ENCODE measurements at places on chromosomes 13 and 19.

GRCh38 chr19:35018379-35018778 is 11.9 kb upstream of the SCN1B start:
- no peak for DNase-seq

DNA sequence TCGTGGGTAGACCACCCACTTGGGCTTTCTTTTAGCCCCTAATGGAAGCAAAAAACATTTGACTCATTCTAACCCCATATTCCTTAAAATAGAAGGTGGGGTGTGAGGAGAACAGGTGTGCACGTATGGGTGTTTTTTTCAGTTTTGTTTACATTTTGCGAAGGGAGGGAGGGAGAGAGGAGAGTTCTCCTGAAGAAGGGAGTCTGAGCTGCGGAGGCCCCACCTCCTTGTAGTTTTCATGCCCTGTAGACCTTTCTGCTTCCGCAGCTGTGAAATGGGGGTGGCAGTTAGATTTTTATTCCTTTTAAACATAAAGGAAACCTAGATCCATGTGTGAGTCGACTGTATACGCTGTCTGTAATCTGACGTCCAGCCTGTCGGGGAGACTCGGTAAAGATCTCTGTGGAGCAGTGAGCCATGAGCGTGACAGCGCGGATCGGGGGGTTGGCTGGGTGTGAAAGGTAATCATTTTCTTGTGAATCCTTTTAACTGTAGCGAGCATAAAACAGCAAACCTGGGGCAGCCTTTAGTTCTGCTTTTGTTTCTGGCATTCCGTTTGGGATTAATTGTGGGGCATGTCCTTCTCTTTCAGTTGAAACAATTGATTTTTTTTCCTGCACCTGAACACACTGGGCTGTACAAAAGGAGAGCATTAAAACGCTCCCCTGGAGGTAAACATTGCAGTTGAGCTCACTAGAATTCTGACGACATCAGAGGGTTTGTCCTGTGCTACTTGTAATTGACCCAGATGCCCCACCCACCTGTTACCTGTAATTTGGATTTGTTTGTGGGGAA is 2.3 kb downstream of the UPF1 start:
- DNase-seq = peak; percentile 82

DNA sequence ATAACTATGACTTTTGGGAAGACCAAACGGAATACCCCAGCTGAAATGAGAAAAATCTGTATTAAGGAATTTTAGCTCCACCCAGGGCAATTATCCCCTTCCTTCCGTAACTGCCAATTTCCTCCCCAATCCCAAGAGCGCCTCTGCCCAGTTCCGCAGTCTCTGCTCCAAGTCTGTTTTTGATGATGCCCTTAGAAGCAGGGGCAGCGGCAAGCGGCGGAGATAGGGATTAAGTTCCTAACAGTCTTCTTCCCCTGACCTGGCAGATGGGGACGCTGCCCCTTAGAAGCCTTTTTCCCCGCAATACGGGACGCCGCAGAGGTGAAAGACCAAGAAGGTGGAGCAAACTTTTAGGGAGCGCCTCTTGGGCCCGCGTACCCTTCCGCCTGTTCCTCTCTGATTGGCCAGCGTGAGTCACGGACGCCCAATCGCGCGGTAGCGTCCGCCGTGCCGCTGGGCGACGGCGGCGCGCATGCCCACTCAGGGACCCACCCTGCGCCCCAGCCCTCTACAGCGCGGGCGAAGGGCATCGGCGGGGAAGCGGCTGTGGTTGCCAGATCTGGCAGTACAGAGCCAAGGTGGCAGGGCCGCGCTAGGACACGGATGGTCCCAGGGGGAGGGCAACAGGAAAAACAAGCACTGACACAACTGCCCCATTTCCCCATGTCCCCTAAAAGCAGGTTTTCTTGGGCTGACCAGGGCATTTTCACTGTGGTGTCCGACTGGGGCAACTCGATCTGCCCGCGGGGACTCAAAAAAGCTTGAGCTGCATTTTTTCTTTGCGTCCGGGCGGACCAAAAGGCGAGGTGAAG is 843 bp upstream of the TDRD3 start:
- peak; percentile 88 for DNase-seq

GRCh38 chr19:55855160-55855559 is 18.8 kb downstream of the NLRP4 start:
- DNase-seq = no peak

- no peak for DNase-seq
Measured at GRCh38 chr19:9945319-9945966, 9.1 kb upstream of the OLFM2 start.

GRCh38 chr13:60229708-60230272 is 66.1 kb upstream of the DIAPH3 start:
- no peak for DNase-seq

- DNase-seq = no peak
Measured at GRCh38 chr13:75103976-75104375, 378.0 kb downstream of the TBC1D4 start.

- no peak for DNase-seq
Measured at GRCh38 chr13:113814435-113814821, 49.4 kb downstream of the GAS6 start.

DNA sequence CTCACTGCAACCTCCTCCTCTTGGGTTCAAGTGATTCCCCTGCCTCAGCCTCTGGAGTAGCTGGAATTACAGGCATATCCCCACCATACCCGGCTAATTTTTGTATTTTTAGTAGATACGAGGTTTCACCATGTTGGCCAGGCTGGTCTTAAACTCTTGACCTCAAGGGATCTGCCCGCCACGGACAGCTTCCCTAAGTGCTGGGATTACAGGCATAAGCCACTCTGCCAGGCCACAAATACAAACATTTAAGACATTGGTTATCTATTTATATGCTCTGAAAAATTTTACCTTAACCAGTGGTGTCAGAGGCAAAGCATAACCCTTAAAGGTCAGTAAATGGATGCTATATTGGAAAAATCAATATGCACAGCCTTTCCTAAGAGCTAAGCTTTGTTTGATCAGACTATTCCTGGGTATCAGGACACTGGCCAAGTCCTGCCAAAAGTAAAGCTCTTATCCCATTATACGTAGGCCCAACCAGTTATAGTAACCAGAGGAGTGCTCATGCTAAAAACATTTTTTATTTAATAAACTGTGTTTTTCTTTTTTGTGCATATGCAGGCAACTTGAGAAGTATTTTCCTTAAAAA is 56.4 kb upstream of the STARD13 start:
- DNase-seq = peak; percentile 65

DNA sequence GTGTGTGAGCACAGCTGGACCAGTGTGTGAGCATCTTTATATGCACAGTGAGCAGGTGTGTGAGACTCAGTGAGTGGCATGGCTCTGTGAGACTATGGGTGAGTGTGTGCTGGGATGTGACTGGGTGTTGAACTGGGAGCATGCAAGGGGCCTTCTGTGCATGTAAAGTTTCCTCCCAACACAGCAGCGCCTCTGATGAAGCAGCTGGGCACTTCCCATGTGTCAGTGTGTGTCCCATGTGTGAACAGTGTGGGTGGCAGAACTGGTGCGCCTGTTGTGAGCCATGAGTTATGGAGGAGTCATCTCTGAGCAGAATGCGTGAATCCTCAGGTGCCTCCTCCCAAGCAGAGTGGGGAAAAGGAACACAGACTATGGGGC is 24.1 kb downstream of the LGALS16 start:
- DNase-seq = no peak

DNA sequence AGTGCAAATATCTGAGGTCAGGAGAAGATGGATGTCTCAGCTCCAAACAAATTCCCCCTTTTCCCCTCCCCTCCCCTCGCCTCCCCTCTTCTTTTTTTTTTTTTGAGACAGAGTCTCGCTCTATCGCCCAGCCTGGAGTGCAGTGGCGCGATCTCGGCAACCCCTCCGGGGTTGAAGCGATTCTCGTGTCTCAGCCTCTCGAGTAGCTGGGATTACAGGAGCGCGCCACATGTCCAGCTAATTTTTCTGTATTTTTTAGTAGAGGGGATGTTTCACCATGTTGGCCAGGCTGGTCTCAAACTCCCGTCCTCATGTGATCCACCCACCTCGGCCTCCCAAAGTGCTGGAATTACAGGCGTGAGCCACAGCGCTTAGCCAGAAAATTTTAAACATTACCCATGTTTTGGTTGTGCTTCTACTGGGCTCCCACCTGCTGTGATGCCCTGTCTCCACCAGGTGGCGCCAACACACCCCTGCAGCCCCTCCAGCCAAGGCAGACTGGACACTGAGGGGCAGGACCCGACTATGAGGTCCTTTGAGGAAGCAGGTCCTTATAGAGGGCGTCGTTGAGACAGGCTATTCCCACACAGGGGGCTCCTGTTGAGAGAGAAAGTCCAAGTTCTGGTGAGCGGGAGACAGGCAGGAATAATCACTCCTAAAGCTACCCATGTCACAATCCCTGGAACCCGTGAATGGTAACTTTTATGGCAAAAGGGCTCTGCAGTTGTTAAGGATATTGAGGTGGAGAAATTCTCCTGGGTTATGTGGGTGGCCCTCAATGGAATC is 6.3 kb downstream of the ERICH4 start:
- peak; percentile 85 for DNase-seq

DNA sequence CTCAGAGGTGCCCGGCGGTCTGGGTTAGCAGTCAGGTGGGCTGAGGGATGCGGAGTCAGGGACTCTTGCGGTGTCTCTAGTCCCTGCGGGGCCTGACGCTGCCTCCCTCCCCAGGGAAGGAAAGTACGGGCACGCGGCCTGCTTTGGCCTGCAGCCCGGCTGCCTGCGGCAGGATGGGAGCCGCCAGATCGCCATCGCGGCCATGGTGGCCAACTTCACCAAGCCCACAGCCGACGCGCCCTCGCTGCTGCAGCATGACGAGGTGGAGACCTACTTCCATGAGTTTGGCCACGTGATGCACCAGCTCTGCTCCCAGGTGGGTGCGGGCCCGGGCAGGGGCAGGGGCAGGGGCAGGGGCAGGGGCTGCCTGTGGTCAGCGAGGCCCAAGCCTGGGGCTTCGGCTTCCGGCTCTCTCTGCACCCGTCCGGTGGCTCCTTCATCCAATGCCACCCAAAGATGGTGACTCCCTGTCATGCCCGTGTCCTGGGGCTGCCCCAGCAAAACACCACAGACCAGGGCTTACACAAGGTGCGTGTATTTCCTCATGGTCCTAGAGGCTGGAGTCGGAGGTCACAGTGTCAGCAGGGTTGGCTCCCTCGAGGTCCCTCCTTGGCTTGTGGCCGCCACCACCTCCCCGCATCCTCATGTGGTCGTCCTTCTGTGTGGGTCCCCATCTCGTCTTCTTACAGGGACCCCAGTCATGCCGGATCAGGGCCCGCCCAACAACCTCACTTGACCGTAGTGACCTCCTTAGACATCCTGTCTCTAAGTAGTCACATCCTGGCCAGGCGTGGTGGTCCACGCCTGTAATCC is 11.3 kb upstream of the ZNF554 start:
- DNase-seq = peak; percentile 12

GRCh38 chr13:23267571-23267970 is 86.8 kb downstream of the SGCG start:
- DNase-seq = no peak

DNA sequence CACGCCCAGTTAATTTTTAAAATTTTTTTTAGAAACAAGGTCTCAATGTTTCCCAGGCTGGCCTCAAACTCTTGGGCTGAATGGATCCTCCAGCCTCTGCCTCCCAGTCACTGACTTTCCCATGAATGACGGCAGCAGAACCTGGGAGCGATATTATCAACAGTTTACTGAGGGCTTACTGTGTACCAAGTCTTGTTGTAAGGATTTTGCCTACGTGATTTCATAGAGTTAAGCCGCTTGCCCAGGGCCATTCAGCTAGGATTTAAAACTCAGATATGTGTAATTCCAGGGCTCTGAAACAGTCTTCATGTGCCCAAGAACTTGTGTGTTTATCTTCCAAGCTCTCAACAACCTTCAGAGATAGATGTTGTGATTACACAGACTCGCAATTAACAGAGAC is 6.0 kb upstream of the KXD1 start:
- no peak for DNase-seq

DNA sequence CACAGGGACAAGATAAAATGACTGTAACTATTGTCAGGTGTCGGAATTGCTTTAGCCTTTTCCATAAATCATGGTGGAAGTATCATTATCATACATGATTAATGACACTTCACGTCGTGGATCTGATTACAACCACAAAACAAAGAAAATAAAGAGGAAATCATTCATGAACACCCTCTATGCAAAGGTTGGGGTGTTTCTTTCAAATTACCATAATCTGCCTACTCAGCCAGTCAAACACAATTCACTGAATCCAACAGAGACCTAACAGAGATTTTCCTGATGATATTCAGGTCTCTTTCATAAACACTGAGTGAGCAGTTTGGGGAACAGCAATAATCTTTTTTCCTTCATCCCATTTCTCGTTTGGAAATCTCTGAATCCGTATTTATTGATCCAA is 625.6 kb downstream of the DCT start:
- no peak for DNase-seq

- no peak for DNase-seq
Measured at GRCh38 chr19:15249972-15250639, 17.9 kb upstream of the EPHX3 start.

- no peak for DNase-seq
Measured at GRCh38 chr19:46745030-46745429, 827 bp upstream of the FKRP start.

GRCh38 chr13:79692846-79693245 is 211.9 kb downstream of the NDFIP2 start:
- DNase-seq = no peak

GRCh38 chr13:98941536-98941935 is 36.3 kb downstream of the DOCK9 start:
- no peak for DNase-seq

- DNase-seq = no peak
Measured at GRCh38 chr13:110957181-110957884, 42.5 kb upstream of the ANKRD10 start.

GRCh38 chr13:95596701-95597100 is 44.2 kb downstream of the CLDN10 start:
- no peak for DNase-seq

DNA sequence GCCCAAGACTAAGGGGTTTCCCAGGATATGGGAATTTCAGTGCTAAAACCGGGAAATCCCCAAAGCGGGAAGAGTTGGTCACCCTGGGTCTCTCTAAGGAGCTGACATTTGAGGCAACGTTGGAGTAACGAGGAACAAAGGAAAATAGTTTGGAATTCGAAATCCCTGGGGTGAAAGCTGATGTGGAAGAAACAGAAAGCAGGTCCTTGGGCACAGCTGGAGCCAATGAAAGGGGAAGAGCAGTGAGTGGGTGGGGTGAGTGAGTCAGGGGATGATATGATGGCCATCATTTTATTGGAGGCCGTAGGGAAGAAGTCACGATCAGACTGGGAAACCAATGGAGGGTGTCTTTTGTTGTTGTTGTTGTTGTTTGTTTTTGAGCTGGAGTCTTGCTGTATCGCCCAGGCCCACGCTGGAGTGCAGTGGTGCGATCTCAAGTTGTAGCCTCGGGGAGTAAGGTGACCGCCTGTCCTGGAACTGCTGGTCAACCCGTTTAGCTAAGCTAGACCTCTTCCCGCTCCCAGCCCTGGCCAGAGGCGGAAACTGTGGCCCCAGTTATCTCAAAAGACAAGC is 3.4 kb upstream of the RFX2 start:
- no peak for DNase-seq

GRCh38 chr13:97174638-97175037 is 47.5 kb upstream of the MBNL2 start:
- DNase-seq = no peak

All from HuH-7.5 (cell line).